ENCODE measurements at places on chromosomes 3 and 15. TPM values are rescaled to one million over a fixed set of nuclear protein-coding genes. Genes with fewer than 3 reads are reported as not detected.

DNA sequence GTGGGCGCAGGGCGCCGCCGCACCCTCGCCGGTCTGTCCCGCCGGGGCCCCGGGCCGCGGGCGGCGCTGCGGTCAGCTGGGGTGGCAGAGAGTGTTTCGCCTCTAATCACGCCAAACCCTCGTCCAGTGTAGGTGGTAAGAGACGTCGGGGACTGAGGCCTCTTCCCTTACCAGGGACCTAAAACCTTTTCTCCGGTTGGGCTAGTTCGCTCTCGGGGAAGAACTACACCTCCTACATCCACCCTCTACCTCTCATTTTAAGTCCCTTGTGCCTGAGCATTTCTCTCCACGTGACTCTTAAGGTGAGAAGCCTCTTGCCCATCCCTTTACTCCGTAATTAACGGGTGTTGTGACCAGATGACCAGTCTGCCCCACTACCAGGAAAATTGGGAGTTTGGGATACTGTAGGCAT is 520 bp downstream of the TMEM42 start:
- DNase-seq: no peak

- no peak for DNase-seq
Observed at GRCh38 chr15:50353251-50353974, 1.6 kb downstream of the GABPB1 start.

GRCh38 chr3:132803889-132804288 is 81.7 kb upstream of the NPHP3 start:
- DNase-seq: no peak

ALDH1A2 gene
- 0.78 TPM for total RNA-seq

KNSTRN gene
- 59.8 TPM for total RNA-seq

DNA sequence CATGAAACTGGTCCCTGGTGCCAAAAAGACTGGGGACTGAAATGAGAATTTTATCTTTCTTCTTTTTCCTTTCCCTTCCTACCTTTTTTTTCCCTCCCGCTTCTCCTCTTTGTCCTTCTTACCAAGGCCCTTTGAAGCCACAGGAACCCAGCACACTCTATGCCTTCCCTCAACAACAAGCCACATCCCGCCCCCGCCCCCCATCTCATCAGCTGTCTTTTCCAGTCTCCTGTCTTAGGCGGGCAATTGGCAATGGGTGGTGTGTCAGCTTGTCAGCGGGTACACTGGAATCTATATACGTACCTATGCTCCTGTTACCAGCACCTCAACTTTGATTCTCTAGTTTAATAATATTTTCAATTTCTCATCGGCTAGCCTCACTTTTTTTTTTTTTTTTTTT is 56.3 kb upstream of the CHD2 start:
- peak; percentile 48 for DNase-seq

- DNase-seq: no peak
Observed at GRCh38 chr3:176978441-176978840, 218.8 kb downstream of the TBL1XR1 start.

DNA sequence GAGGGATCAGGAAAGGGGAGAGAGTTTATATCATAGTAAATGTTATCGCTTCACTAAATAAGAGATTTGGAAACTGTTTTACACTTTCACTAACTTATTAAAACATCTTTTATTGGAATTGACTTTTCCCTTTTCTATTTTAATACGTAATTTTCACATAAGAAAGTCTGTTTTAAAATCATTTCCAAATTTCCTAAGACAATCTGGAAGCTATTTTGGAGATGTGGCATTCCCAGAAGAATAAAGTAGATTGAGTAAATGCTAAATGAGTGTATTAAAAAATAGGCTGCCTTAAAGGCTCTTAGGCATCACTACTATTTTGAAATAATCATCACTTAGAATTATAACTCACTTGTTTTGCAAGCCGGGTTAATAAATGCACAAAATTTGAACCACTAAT is 763.5 kb downstream of the EDEM1 start:
- DNase-seq: no peak

VGLL3 gene
- total RNA-seq: not detected

UROC1 gene
- not detected for total RNA-seq

FOXP1 gene
- 94.4 TPM for total RNA-seq

FRG2C gene
- total RNA-seq: not detected

DNA sequence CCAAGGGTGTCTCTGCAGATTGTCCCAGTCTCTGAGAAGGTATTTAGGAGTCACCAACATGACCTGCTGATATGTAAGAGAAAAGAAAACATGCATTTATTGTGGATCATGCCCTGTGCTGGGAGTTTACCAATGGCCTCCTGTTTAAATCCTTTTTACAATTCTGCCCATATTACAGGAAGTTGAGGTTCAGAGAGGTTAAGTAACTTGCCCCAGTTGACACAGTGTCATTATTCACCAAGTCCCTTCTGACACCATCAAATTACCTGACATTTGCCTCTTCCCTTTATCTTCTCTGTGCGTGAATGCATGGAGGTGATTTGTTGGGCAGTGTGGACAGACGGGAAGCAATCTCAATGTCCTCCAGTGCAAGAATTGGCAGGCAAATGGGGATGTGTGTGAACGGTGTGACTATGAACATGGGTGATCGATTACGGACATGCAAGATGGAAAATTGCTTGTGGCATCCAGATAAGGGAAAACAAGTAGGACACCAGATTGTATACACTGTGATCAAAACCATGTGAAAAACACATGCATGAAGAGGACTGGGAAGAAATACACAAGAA is 27.3 kb downstream of the ZNF710 start:
- DNase-seq: no peak

- DNase-seq: no peak
Observed at GRCh38 chr15:100726421-100727190, 124.2 kb downstream of the ASB7 start.

DNA sequence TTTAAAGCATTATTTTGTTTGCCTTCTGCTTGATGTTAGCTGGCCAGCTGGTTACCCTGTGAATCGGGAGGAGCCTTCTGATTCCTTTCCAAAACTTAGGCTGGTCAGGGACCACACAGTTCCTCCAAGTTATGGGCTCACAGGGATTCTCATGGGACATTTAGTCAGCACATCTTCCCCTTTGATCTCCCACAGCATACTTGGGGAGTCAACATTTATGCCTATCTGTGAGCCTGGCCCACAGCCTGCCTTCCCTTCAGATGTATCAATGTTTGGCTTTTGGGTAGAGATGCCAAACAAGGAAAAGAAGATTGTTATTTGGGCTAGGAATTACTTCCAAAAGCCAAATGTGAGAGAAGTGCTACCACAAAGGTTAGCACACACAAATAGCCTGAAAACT is 32.6 kb upstream of the DCP1A start:
- DNase-seq: no peak

UQCC5 gene
- total RNA-seq: 13.3 TPM

GRCh38 chr3:133023362-133023761 is 14.8 kb upstream of the TMEM108 start:
- no peak for DNase-seq

DNA sequence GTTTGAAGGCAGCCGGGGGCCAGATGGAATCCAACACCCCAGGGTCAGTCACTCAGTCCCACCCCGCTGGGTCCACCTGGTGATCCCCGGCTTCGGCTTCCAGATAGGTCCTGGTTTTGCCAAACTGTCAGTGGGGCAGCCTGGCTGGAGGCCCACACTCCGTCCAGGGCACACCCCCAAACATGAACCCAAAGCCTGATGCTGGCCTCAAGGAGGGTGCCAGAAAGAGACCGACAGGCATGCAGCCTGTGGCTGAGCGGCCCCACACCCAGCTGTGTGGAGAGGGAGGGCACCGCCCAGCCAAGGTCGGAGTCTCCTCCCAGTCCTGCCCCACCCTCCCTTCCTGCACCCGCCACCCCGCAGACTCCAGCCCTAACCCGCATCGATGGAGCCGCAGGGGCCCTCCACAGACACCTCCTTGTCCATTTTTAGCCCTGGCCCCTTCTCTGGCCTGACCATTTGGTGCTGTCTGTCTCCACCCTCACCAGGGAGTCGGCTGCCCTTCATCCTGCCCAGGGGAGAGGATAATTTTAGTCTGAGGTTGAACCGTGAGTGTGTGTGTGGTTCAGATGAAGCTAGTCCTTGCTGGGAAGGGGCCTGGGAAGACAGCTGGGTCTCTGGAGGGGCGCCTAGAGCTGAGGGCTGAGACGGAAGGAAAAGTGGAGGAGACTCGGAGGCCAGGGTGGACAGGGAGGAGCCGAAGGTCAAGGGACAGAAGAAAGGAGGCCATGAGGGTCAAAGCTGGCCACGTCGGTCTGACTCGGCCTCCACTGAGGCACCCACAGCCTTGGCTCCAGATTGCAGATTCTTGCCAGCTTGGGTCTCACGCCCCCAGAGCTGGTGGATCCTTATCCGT is 23.1 kb downstream of the TNK2 start:
- DNase-seq: no peak

DNA sequence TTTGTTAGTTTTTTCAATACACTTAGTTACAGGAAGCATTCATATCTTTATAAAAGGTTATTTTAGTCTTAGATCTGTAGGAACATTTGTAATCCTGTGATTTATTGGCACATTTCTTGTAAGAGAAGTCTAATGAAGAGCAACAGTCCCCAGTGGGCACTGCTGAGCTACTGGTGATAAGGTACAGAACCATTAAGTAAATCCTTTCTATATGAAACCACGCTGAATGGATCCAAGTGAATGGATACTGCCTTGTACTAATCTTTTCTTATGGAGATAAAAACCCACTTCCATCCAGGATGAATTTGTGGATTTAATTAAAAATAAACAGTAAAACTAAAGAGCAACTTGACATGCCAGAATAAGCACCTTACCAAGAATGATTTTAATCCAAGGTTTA is 64.0 kb downstream of the SHQ1 start:
- no peak for DNase-seq

DNA sequence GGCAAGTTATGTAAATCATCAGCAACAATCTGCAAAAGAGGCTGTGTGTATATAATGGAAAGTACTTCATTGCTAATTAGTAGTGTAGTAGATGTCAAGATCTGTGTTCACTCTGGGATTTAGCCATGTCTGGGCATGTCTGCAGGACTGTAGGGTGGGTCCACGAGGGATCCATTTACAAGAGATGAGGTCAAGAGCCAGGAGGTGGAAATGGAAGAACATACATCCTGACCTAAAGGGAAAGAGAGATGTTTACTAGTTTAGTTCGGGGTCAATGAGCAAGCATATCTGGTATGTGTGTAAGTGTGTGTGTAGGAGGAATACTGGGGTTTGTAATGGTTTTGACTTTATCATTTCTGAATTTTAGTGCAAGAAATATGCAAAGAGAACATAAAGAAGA is 171.5 kb upstream of the NANOGP8 start:
- no peak for DNase-seq

DNA sequence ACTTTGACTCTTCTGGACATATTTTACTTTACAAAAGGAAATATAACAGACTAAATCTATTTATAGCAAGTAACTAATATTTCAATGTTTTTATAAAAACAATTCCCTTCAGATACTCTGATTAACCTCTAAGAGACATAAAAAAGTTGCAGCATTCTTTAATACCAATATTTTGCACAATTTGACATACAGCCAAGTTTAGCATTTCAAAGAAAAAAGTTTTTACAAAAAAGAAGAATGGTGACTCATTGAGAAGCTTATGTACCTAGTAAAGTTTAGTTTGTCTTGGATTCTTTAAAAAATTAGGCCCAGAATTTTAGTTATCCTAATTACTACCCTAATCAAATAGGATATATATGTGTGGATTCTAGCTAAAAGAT is 17.6 kb downstream of the DAZL start:
- DNase-seq: no peak

GRCh38 chr15:61226361-61227256 is 2.5 kb downstream of the RORA start:
- DNase-seq: no peak

DNA sequence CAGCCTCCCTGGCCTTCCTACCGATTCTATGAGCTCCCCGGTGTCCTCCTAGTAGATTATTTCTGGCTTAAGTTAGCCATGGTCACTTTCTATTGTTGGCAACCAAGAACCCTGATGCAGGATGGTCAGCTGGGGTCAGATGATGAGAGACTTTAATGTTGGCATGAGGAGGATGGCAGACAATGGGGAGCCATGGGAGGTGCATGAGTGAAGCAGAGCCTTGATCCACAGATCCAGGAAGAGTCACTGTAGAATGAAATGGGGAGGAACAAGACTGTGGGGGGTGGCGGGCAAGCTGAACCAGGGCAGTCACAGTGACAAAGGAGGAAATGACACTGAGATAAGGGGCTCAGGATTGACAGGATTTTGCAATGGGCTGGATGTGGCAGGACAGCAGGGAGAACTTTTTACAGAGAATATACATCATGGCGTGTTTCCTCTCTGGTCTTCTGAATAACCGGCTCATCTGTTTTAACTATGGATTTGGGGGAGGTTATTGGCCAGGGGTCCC is 60.9 kb downstream of the RPLP1 start:
- DNase-seq: no peak

GRCh38 chr3:64878362-64878761 is 190.6 kb upstream of the ADAMTS9 start:
- no peak for DNase-seq

GRCh38 chr3:146326875-146327543 is 76.1 kb upstream of the PLSCR4 start:
- no peak for DNase-seq

FHIT gene
- total RNA-seq: 8.7 TPM

All from activated CD4-positive, alpha-beta memory T cell treated with anti-CD3 and anti-CD28 coated beads for 36 hours (primary cell).